ENCODE measurements at places on chromosomes 11 and 22.

DNA sequence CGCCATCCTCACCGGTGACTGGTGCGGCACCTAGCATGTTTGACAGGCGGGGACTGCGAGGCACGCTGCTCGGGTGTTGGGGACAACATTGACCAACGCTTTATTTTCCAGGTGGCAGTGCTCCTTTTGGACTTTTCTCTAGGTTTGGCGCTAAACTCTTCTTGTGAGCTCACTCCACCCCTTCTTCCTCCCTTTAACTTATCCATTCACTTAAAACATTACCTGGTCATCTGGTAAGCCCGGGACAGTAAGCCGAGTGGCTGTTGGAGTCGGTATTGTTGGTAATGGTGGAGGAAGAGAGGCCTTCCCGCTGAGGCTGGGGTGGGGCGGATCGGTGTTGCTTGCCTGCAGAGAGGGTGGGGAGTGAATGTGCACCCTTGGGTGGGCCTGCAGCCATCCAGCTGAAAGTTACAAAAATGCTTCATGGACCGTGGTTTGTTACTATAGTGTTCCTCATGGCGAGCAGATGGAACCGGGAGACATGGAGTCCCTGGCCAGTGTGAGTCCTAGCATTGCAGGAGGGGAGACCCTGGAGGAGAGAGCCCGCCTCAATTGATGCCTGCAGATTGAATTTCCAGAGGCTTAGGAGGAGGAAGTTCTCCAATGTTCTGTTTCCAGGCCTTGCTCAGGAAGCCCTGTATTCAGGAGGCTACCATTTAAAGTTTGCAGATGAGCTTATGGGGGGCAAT lies 1.1 kb downstream of the NEAT1 start:
- DNase-seq: no peak

GRCh38 chr11:76835928-76836612 lies 24.6 kb upstream of the ACER3 start:
- DNase-seq: no peak

- DNase-seq: no peak
Measured at GRCh38 chr11:65918211-65919140, at the start of gene C11orf68. C11orf68 (minus strand) TSS chr11:65919062; CDS start chr11:65919031, 31 bp downstream.

GRCh38 chr11:72700146-72700545 lies 25.9 kb upstream of the PDE2A start:
- DNase-seq: no peak

- DNase-seq: no peak
Measured at GRCh38 chr11:94882931-94883330, 90.4 kb downstream of the CWC15 start.

- no peak for DNase-seq
Measured at GRCh38 chr11:131025421-131026125, 109.3 kb upstream of the SNX19 start.

DNA sequence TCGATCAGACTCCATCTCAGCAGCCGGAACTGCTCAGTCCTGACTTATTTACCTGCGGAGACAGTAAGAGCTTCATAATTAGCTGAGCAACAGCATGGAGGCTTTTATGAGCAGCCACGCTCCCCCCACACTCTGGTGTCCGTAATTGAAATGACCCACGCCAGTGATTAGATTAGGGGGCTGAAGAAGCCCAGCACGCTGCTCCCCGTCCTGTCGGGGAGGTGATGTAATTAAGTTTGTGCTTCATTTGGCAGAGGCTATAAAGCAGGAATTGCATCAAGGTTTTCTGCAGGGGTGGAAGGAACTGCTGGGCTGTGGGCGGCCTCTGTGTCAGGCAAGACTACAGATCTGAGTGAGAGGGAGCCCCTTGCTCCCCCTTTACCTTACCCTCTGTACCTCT lies 22.8 kb upstream of the HTR3A start:
- DNase-seq: no peak

GRCh38 chr11:64933213-64933934 lies 2.3 kb downstream of the GPHA2 start:
- no peak for DNase-seq

DNA sequence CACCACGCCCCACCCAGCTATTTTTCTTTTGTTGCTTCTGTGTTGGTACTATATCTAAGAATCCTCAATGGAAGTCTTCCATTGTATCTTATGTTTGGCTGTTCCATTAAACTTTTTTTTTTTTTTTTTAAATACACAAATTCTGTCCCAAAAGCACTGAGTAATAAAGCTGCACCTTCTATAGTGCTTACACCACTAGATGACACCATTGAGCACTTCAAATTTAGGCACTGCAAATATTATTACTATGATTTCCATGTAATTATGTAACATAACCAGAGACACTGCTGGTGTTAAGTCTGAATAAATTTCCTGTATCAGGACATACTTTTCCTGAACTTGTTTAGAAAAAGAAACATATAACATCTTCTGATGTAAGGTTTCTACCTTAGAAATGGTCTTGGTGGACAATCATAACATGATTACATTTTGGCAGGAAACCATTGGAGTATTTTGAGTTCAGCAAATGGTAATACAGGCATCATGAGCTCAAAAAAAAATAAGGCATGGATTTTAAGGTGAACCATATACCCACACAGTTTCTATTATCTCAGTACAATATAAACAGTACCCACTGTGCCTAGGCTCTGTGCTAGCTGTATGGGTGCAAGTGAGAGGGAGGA lies 110.5 kb downstream of the ATG16L2 start:
- DNase-seq: no peak

DNA sequence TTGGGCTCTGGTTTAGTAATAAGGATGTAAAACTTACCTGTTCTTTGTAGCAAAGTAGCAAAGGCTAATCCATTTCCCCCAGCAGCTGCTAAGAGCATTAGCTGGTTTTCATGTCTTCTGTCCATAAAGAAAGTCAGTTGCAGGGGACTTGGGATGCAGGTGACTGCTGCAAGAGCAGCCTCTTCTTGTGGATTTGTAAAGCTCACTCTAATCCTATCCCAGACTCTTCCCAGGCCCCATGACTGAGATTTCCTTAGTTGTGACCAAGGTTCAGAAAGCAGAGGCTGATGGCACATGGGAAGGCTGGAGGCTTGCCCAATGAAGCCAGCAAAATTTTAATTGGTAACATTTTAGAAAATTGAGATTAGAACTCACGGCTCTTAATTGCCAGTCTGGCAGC lies 94.4 kb upstream of the HORMAD2 start:
- DNase-seq: no peak

- no peak for DNase-seq
Measured at GRCh38 chr22:42425989-42426355, 6.2 kb downstream of the NFAM1 start.

GRCh38 chr11:93444617-93445073 lies 98.5 kb downstream of the SMCO4 start:
- no peak for DNase-seq

DNA sequence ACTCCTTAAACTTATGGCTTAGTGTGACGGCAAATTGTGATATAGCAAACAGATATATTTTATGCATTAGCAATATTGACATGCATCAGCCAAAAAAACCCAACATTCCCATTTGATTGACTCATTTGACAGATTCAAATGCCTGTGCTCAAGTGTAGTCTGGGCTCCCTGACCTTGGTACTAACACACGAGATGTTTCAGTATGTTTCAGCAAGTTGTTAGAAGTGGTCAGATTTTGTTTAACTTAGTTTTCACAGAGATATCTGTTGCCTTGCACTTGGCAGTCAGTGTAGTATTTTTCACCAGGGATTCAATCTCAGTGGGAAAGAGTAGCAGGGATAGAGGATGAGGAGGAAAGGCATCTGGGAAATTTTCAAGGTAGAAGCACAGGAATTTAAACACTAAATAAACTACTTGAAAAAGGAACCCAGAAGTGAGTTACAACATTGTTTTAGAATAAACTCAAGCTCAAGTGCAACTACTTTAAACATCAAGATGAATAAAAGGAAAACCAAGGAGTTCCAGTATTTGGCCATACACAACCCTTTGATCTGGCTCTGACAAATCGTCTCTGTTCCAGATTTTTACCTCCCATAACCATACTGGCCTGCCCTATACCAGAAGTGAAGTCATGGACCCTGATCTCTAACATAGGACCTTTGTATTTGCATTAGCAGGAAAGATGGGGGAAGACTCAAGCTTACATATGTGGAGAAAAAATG lies 56.5 kb upstream of the BLID start:
- DNase-seq: no peak

- DNase-seq: no peak
Measured at GRCh38 chr11:118610225-118610772, 2.9 kb downstream of the PHLDB1 start.

DNA sequence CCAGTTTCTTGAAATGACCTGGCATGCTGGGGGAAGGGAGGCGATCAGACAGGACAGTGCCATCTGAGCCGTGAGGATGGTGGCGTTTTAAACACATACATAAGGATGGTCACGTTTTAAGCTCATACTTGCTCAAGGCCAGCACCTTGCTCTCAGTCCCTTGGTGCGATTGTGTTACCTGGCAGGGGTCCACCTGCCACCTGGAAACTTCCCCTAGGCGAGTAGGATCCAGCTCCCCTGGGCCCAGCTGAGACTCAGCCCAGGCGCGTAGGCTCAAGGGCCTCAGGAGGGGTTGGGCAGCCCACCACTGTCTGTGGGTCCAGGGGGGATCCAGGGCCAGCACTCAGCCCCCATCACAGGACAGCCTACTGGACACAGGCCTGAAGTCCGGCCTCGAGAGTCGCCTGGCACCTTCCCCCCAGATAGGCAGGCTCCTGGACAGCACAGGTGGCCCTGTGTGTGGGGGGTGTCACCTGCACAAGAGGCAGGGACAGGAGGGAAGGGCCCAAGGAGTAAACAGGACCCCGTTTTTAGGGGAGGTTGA lies 185.8 kb downstream of the BRD1 start:
- no peak for DNase-seq

DNA sequence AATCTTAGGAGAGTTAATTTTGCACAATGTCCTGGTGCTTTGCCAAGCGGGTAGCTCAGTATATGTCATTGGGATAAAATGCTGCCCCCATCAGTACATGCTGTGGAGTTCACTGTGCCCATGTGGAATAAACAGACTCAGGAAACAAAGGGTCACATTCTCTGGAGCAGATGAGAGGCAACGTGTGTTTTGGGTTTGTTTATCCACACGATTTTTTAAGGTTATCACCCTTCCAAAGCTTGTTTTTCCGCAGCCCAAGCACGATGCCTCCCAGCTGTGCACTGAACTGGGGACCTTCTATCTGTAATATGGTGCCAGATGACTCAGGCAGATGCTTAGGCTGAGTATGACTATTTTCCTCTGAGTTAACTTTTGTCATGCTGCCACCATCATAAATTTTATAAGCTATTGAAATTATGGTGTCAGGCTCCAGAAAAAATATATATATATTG lies 6.5 kb downstream of the OR4D6 start:
- no peak for DNase-seq

GRCh38 chr11:31887180-31887579 lies 76.1 kb upstream of the PAX6 start:
- DNase-seq: no peak

DNA sequence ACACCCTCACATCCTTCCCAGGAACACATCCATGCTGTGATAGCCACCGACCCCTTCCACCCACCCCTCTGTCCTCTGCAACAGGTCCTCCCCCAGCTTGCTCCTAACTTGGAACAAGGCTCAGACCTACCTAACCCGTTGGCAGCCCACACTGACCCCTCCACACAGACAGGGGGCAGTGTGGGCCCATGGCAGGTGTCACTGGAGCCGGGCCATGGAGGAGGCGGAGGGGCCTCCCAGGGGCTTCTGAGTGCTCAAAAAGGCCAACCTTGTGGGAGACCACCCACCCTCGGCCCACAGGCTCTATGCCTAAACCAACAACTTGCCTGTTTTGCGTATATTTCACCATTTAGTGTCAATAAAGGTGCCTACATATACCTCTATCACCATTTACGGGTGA lies 57.0 kb downstream of the CERK start:
- DNase-seq: no peak

GRCh38 chr11:73907191-73907590 lies 30.4 kb downstream of the PAAF1 start:
- DNase-seq: no peak

DNA sequence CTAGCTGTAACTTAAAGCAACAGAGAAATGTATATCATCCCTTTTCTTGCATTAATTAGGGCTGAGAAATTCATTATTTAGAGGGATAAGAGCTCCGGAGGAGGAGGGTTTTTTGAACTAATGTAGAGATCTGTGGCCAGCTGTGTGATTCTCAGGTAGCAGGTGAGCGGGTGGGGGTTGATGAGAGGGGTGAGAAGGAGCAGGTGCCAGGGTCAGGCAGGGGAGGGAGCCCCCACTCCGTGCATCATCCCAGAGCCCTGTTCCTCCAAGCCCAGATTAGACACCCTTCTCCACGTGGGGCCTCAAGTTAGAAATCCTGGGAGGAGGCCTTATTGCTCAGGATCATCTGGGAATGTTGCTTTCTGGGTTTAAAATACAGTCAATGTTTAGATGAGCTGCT lies 24.9 kb downstream of the ZBTB16 start:
- no peak for DNase-seq

- no peak for DNase-seq
Measured at GRCh38 chr11:18790883-18791206, 753 bp downstream of the PTPN5 start.

- DNase-seq: no peak
Measured at GRCh38 chr11:100105982-100106358, 581.1 kb upstream of the ARHGAP42 start.

Measured in SK-N-MC (cell line).